ENCODE measurements at places on chromosomes 2 and 18. TPM values are rescaled to one million over a fixed set of nuclear protein-coding genes. Genes with fewer than 3 reads are reported as not detected.

PSMD14 gene
- total RNA-seq, result 52.3 TPM

SRD5A2 gene
- total RNA-seq, result not detected

ANKRD30B gene
- not detected for total RNA-seq

HOXD11 gene
- total RNA-seq, result not detected

RBM44 gene
- total RNA-seq, result 0.16 TPM

RGPD5 gene
- total RNA-seq, result 18.8 TPM

C1GALT1C1L gene
- 0.34 TPM for total RNA-seq

ABCB11 gene
- total RNA-seq, result under 0.01 TPM

GULP1 gene
- total RNA-seq, result 46.8 TPM

ANKRD36B gene
- total RNA-seq, result 21.1 TPM

OR6B2 gene
- not detected for total RNA-seq

GPR39 gene
- 0.86 TPM for total RNA-seq

PJVK gene
- 3.3 TPM for total RNA-seq

SCN9A gene
- total RNA-seq, result 12.1 TPM

COL5A2 gene
- 203 TPM for total RNA-seq

Data from bronchial smooth muscle cell (primary cell).